ENCODE measurements at places on chromosomes 6 and 20.

DNA sequence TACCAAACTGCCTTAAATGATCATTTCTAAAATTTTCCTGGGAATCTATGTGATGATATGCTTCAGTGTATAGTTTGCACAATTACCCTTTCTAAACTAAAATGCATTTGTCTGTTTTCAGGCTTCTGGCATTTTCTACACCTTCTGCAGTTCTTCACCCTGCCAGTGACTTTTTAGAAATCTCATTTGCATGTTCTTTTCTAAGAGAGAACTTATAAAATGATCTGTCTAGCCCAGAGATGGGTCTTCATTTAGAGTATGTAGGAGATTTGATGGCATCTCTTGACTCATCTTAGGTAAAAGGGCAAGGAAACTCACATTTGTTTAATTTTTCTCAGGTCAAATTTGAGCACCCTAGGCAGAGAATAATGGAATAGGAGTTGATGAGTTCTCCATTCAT is 17.8 kb downstream of the NCOA7 start:
- no peak for DNase-seq

DNA sequence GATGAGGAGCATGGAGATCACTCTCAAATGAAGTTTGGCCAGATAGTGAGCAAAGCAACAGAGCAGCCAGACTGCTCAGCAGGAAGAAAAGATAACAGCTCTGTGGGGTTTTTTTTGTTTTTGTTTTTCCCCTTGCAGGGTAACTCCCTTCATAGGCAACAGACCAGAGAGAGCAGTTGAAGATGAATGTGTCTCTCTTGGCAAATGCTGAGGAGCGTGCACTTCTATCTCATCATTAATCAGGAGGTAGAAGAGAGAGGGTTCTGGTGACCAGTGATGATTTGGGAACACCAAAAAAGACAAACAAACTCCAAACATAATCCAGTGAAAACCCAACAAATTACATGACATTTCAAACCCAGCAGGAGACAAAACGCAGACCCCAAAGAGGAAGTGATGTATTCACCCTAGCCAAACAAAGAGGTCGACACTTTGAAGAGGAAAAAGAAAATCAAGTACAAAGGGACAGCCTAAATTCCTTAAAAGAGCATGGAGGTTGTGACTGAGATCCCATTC is 66.2 kb upstream of the RREB1 start:
- no peak for DNase-seq

DNA sequence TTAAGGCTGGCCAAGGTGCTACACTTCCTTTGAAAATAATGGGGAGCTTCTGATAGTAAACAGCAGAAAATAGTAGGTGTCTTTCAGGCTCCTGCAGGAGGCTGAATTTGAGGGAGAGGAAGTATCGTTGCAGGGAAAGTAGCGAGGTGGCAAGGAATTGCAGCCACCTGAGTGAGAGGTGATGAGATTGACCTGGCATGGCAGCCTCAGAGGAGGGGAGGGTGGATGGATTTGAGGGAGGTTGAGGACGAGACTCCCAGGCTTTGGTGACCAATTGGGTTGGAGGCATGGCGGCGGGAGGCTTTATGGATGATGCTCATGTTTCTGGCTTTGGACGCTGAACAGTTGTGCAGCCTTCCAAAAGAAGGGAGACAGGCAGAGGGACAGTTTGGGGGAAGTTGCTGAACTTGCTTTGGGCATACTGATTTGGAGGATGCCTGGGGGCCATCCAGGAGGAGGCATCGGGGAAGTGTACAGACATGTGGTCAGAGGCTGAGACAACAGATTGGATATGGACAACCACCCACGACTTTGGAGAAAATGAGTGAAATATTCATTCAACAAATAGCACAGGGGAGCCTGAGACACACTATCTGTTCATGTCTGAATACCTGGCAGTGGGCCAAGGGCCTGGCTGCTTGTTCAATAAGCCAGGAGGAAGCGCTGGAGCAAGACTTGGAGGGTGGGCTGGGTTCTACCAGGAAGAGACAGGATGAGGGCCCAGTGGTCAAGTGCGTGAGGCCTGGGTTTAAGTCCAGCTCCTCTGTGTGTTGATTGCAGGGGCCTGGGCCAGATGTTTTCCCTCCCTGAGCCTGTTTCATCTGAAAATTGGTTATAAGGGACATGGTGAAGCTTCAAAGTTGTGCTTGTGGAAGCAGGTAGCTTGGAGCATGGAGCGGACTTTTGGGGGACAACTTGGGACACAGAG is 113.2 kb downstream of the CEBPB start:
- DNase-seq: no peak

GRCh38 chr20:17895641-17896171 is 72.9 kb downstream of the SNX5 start:
- DNase-seq: peak; percentile 25

- DNase-seq: no peak
Measured at GRCh38 chr20:16125816-16126215, 447.4 kb downstream of the KIF16B start.

- DNase-seq: no peak
Measured at GRCh38 chr6:107813555-107814194, 10.4 kb downstream of the SCML4 start.

DNA sequence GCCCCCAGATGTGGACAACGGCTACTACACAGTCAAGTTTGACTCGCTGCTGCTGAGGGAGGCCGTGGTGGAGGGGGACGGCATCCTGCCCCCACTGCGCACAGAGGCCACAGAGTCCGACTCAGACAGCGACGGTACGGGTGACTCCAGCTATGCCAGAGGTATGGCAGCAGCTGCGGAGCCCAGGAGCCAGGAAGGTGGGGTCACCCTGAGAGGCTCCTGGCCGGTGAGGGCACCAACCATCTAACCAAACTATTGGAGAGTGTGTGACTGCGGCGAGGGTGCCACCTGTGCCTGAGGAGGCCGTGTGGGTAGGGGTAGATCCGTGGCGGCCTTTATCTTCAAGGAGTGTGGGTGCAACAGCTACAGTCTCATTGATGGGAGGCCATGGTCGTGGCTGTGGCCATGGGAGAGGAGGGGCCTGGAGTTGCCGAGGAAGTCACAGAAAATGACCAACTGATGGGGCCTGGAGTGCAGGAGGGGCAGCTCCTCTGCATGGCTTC is 2.8 kb upstream of the LIME1 start:
- DNase-seq: no peak

DNA sequence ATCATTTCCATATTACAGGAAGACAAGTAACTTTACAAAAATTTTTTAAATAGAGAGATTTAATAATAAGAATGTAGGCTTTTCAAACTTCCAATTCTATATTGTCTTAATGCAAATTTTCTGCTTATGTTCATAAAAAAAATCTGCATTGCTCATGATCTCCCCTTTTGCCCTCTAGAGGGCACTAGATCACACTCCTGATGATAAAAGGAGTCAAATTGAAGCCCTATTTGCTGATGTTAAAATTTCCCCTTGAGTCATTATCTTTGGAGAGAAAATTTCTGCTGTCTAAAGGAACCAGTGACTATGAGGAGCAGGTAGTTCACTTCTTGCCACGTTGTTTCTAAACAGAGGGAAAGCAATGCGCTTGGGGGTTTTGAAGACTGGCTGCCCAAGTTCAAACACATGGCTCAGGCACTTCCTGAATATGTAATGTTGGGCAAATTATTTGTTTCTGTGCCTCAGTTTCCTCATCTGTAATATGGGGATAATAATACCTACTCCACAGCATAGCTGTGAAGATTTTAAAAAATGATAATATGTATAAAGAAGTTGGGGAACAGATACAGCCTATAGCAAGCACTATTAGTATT is 874.2 kb downstream of the TFAP2A start:
- DNase-seq: no peak

DNA sequence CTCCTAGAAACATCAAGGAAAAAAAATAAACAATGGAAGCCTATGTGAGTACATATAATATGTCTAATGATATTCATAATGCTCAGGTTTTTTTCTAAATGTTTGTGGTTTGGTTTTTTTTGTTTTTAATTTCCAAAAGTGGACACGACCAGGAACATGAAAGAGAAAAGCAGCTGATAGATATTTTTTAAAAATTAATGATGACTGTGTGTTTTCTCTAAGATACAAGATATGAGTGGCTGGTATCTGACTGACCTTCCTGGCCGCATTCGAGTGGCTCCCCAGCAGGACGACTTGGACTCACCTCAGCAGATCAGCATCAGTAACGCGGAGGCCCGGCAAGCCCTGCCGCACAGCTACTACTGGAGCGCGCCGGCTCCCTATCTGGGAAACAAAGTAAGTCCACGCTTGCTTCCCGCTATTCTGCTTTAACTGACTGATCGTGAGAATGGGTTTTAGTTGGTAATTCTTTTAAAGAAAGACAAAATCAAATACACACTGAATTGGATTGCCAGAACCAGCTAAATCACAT is 309.6 kb downstream of the LAMA2 start:
- DNase-seq: no peak

DNA sequence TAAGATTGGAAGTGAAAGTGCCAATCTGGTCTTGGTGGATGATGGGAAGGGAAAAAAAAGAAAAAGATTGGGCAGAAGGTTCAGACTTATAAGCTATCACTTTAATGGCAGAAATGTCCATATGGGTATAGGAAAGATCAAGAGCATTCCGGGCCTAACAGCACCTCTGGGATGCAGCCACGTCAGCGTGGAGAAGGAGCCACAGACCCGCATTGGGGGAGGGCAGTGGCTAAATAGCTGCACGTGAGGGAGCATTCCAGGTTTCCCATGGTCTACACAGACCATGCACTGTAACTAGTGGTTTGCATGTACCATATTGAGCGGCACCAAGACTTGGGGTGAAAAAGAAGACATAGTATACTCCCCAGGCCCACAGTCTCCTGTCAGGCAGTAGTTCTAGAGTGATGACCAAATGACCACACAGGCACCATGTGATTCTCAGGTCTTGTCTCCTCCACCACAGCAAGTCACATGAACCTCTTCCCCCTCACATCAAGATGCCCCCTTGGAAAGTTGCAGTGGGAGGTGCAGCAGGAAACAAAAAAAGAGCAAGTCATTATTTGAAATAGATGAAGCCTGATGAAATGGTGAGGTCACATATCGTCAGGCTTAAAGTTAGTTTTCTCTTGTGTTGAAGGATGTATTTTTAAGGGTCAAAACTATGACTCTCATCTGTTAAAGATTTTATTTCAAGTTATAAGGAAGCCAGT is 94.4 kb upstream of the TNFAIP3 start:
- no peak for DNase-seq

DNA sequence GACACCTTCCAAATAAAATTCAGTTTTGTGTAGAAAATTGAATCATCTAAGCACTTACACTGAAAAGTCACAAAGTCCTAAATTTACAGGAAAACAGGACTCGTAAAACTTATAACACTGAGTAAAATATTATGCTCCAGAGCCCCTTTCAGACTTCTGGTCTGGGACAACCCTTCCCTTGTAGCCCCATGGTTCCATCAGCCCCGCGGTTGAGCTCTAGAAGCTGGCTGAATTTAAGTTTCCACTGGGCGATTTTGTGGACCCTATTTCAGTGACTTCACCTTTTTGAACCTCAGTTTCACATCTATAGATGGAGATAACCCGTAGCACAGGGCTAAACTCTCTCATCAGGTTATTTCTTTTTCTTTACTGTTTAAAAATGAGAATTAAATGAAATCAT is 117.7 kb upstream of the BACH2 start:
- DNase-seq: no peak

DNA sequence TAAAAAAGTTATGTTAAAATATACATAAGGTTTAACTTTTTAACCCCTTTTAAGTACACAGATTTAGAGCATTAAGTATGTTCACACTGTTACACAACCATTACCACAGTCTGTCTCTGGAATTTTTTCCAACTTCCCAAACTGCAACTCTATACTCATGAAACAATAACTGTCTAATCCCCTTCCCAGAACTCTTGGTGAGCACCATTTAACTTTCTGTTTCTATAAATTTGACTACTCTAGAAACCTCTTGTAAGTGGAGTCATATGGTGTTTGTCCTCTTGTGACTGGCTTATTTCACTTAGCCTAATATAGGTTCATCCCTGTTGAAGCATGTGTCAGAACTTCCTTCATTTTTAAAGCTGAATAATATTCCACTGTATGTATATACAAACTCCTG is 98.1 kb downstream of the MAP3K7 start:
- no peak for DNase-seq

- DNase-seq: no peak
Measured at GRCh38 chr6:37496951-37497885, 2.5 kb downstream of the CCDC167 start.

- DNase-seq: no peak
Measured at GRCh38 chr20:61973515-61974356, 91.9 kb downstream of the TAF4 start.

DNA sequence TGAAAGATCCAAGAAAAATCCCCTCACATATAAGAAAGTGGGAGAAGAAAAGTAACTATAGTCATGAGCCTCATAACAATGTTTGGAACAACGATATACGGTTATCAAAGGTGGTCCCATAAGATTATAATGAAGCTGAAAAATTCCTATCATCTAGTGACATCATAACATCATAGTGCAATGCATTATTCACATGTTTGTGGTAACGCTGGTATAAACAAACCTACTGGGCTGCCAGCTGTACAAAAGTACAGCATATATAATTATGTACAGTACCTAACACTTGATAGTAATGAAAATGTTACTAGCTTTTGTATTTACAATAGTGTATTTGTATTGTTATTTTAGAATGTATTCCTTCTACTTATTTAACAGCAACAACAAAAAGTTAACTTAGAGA is 240.7 kb downstream of the RNGTT start:
- DNase-seq: no peak

DNA sequence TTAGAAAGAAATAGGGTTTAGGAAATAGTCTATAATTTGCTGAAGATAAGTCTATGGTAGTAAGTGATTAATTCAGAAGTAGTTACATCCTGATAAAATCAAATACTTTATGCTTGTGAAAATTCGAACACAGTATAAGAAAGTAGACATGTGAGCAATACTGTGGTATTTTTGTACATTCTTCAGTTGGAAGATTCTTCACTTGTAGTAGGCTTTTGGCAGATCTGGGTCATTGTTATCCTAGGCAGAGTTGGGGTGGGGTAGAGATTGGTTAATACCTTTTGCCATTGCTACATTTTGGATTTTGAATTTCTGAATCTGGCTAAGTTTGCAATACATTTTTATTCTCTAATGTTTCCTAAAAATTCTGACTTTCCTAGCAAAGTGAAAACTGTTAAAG is 197.5 kb downstream of the BCKDHB start:
- no peak for DNase-seq

GRCh38 chr6:17281100-17281496 is at the start of gene RBM24:
Gene RBM24 (plus strand): TSS chr6:17281361. CDS start chr6:17281582, 221 bp downstream.
- peak; percentile 15 for DNase-seq

DNA sequence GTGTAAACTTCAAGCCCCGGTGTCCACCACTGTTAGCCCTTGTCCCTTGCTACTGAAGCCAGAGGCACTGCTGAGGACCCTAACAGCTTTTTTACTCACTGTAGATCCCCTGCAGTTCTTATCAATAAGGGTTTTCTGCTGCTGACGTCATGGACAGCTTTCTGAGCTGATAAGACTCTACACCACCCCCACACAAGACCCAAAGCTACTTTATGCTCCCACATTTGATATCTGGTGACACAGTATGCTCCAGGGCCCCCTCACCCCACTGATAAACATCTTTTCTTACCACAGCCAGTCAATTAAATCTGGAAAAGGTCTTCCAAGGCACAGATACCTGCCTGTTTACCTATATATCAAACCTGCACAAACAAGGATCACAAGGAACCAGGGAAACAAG is 65.3 kb downstream of the NUS1 start:
- DNase-seq: no peak
